ENCODE measurements at places on chromosomes 6 and 20. TPM values are rescaled to one million over a fixed set of nuclear protein-coding genes. Genes with fewer than 3 reads are reported as not detected.

- H3K4me1 ChIP-seq: peaks cover 14% of the 10 kb centered on the region
- H3K27me3 ChIP-seq: peaks cover 3% of the 10 kb centered on the region
- DNase-seq: no peak
- peak overlapping the region; percentile 80 for H3K27ac ChIP-seq
- H3K4me3 ChIP-seq: peak overlapping the region; percentile 22
These were observed 4.4 kb upstream of the MYLIP start for GRCh38 chr6:16124198-16125180.

PTCHD4 gene
- total RNA-seq: 3.6 TPM

GRCh38 chr6:155708100-155708499, 252.5 kb upstream of the NOX3 start:
- H3K36me3 ChIP-seq: no peaks in the 10 kb centered on the region
- H3K4me1 ChIP-seq: no peaks in the 10 kb centered on the region
- no peak overlapping the region for H3K4me3 ChIP-seq
- H3K27ac ChIP-seq: no peak overlapping the region

PLEKHG1 gene
- 7.3 TPM for total RNA-seq

TULP4 gene
- total RNA-seq: 406 TPM

- H3K36me3 ChIP-seq: no peaks in the 10 kb centered on the region
- H3K27me3 ChIP-seq: peaks cover 4% of the 10 kb centered on the region
These were observed 38.4 kb downstream of the ZMYND8 start for GRCh38 chr20:47318027-47318585.

DNA sequence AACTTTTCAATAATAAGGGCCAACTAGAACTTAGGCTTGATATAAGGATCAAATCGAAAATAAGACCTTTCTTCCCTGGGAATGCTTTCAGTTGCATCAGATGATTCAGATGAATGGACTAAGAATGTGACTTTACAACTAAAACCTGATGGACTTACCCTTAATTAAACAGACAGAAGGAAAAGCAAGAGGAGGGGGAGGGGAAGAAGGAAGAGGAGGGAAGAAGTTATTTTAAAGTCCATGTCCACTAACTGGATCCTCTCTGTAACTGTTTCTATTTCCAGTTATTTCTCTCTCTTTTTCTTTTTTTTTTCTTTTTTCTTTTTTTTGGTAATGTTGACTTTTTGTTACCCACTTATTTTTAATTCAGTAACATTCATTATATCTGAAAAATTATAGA, 486.0 kb downstream of the MAFB start:
- no peak for DNase-seq
- H3K27ac ChIP-seq: no peak overlapping the region
- no peaks in the 10 kb centered on the region for H3K36me3 ChIP-seq
- peaks cover 2% of the 10 kb centered on the region for H3K27me3 ChIP-seq
- H3K4me3 ChIP-seq: no peak overlapping the region

TTK gene
- 6.3 TPM for total RNA-seq

DNA sequence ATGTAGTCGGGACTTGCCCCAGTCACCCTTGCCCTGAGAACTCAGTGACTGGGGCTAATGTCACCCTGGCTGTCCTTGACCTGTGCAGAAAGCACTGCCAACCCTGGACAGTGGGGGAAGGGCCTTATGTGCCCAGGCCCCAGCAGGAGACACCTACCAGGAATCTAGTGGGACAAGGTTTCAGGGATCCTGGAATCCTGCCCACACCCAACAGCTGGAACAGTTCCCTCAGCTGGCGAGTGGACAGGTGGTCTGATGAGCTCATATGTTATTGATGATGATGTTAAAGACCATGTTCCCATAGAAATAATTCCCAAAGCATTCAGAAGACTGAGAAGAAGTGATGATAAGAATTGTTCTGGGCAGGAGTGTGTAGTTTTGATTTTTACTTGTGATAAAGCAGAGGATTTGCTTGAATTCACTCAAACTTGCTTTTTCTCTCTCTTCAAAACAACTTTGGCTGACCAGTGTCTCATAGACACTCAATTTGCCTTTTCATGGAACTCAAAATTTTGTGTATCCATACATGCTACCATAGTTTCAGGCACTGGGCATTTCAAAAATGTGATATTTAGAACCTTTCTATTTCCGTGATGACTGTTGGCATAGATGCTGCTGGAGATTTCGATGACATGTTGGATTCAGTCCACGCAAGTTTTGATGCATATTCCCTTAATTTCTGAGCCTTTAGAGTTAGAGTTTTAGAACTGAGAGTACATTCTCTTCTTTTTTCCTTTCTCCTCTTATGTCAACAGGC, 79.3 kb downstream of the SLC22A3 start:
- H3K36me3 ChIP-seq: no peaks in the 10 kb centered on the region
- H3K4me1 ChIP-seq: peaks cover 14% of the 10 kb centered on the region
- DNase-seq: no peak
- no peak overlapping the region for H3K4me3 ChIP-seq

DNA sequence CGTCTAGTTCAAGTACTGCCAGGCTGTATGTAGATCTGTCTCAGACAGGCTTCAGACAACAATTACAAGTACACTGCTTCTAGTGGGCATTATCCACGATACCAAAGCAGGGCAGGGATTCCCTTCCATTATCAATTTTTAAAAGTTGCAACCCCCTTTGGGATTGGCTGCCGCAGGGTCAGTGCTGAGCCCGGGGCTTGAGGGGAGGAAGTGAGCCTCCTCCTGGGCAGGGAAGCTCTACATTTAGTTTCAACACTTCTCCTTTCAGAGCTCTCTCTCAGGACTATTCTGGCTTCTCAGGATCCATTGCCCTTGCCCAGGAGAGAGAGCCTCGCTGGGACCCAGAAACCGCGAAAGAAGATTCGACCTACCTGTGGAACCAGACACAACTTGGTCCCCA, 1.5 kb downstream of the HTR1B start:
- H3K4me3 ChIP-seq: peak overlapping the region; percentile 98
- H3K27ac ChIP-seq: no peak overlapping the region
- no peak for DNase-seq
- peaks cover 35% of the 10 kb centered on the region for H3K4me1 ChIP-seq
- H3K27me3 ChIP-seq: peaks cover 16% of the 10 kb centered on the region
- no peaks in the 10 kb centered on the region for H3K36me3 ChIP-seq

SIRPA gene
- total RNA-seq: 0.34 TPM

TRIM39 gene
- total RNA-seq: 14.0 TPM

DEFB124 gene
- total RNA-seq: not detected

- H3K4me3 ChIP-seq: peak overlapping the region; percentile 78
- H3K4me1 ChIP-seq: peaks cover 54% of the 10 kb centered on the region
- H3K27me3 ChIP-seq: peaks cover 5% of the 10 kb centered on the region
- peaks cover 3% of the 10 kb centered on the region for H3K36me3 ChIP-seq
- DNase-seq: no peak
- peak overlapping the region; percentile 97 for H3K27ac ChIP-seq
These were observed 142.0 kb upstream of the ZNF217 start for GRCh38 chr20:53735536-53736050.

DNA sequence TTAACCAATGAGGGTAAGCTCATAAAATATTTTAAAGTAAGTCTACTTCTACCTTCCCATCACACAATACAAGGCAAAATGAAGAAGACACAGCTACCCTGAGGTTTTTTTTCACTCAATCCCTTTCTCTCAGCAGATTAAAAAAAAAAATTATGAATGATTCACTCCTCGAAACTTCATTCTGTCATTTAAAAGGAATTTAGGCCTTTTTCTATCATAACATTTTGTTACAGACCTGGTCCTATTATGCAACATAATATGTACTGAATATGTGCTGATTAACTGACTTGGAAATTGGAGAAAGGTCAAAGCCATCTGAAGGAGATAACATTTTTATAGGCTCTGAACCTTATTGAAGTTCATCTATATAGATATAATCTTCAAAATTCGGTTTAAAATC, 45.5 kb downstream of the PRL start:
- H3K4me3 ChIP-seq: no peak overlapping the region
- peaks cover 42% of the 10 kb centered on the region for H3K4me1 ChIP-seq
- H3K36me3 ChIP-seq: no peaks in the 10 kb centered on the region
- H3K27ac ChIP-seq: no peak overlapping the region
- H3K27me3 ChIP-seq: no peaks in the 10 kb centered on the region

GRCh38 chr6:130138909-130139242, 83.9 kb downstream of the SAMD3 start:
- no peak overlapping the region for H3K27ac ChIP-seq
- H3K4me1 ChIP-seq: peaks cover 2% of the 10 kb centered on the region
- no peaks in the 10 kb centered on the region for H3K27me3 ChIP-seq
- H3K36me3 ChIP-seq: no peaks in the 10 kb centered on the region

DNA sequence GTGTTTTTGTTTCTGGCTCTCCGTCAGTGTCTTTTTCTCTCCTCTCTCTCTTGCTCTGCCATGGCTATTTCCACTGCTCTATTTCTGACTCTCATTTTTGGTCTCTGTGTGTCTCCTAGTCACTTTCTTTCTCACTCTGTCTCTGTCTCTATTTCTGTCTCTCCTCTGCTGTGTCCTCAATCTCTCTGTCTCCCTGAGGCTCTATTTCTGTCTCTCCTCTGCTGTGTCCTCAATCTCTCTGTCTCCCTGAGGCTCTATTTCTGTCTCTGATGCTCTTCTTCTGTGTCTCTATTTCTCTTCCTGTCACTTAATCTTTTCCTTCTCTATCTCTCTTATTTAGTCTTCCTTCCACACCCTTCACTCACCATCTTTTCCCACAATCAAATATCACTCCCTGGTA, 8.4 kb downstream of the PRSS16 start:
- no peaks in the 10 kb centered on the region for H3K4me1 ChIP-seq
- H3K36me3 ChIP-seq: no peaks in the 10 kb centered on the region
- peaks cover 2% of the 10 kb centered on the region for H3K27me3 ChIP-seq
- DNase-seq: no peak
- H3K4me3 ChIP-seq: no peak overlapping the region

OR2J3 gene
- total RNA-seq: not detected

HAO1 gene
- total RNA-seq: not detected

DNA sequence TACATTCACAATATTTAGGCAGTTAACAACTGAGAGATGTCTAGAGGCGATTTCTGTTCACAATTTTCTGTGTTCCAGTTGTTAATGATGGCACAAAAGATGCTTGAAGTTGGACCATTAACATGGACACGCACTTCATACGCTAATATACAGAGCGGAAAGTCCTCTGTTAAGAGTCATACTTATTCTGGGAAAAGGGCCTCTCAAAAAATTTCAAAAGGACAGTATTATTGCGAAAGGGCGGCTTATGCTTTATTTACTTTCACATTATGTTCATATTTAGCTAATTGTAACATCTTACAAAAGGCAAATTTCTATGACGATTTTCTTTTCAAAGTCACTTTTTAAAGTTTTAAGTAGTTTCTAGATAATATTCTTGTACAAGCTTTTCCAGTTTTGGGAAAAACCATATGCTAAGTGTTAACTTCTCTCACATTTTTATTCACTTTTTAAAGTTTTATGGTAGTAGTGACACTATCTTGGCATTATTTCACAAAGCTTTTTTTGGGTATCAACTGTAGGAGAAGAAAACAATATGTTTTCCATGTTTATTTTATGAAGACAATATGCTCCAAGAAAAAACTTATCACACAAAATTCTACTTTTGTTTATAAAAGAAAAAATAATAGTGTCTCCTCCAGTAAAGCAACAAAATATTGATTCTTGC, 62.3 kb downstream of the MAP7 start:
- no peak overlapping the region for H3K27ac ChIP-seq
- H3K36me3 ChIP-seq: no peaks in the 10 kb centered on the region
- DNase-seq: no peak
- H3K27me3 ChIP-seq: no peaks in the 10 kb centered on the region

- H3K4me3 ChIP-seq: no peak overlapping the region
- H3K27ac ChIP-seq: no peak overlapping the region
These were observed 64.9 kb downstream of the RNF182 start for GRCh38 chr6:13989496-13990144.

- H3K27ac ChIP-seq: no peak overlapping the region
- no peaks in the 10 kb centered on the region for H3K36me3 ChIP-seq
- DNase-seq: no peak
These were observed 43.3 kb downstream of the TMEM170B start for GRCh38 chr6:11580686-11581405.

- H3K36me3 ChIP-seq: no peaks in the 10 kb centered on the region
- H3K27me3 ChIP-seq: no peaks in the 10 kb centered on the region
- H3K4me3 ChIP-seq: no peak overlapping the region
- H3K4me1 ChIP-seq: peaks cover 9% of the 10 kb centered on the region
These were observed 27.4 kb downstream of the TBC1D7 start for GRCh38 chr6:13300643-13301590.

KIF25 gene
- not detected for total RNA-seq

BACH2 gene
- 96.4 TPM for total RNA-seq

TNXB gene
- total RNA-seq: 6.0 TPM

AIF1 gene
- total RNA-seq: not detected

CARMIL1 gene
- 4.8 TPM for total RNA-seq

- no peak for DNase-seq
- H3K27ac ChIP-seq: no peak overlapping the region
- H3K4me1 ChIP-seq: peaks cover 2% of the 10 kb centered on the region
- no peak overlapping the region for H3K4me3 ChIP-seq
These were observed 4.7 kb downstream of the CCN2 start for GRCh38 chr6:131946404-131946991.

SNAI1 gene
- 3.9 TPM for total RNA-seq

- no peak overlapping the region for H3K4me3 ChIP-seq
- DNase-seq: no peak
- no peaks in the 10 kb centered on the region for H3K4me1 ChIP-seq
These were observed 13.9 kb downstream of the CCN2 start for GRCh38 chr6:131937226-131937625.

GRCh38 chr6:54903884-54904283, 57.3 kb downstream of the FAM83B start:
- H3K36me3 ChIP-seq: no peaks in the 10 kb centered on the region
- no peaks in the 10 kb centered on the region for H3K27me3 ChIP-seq
- peaks cover 6% of the 10 kb centered on the region for H3K4me1 ChIP-seq
- H3K4me3 ChIP-seq: no peak overlapping the region

DNA sequence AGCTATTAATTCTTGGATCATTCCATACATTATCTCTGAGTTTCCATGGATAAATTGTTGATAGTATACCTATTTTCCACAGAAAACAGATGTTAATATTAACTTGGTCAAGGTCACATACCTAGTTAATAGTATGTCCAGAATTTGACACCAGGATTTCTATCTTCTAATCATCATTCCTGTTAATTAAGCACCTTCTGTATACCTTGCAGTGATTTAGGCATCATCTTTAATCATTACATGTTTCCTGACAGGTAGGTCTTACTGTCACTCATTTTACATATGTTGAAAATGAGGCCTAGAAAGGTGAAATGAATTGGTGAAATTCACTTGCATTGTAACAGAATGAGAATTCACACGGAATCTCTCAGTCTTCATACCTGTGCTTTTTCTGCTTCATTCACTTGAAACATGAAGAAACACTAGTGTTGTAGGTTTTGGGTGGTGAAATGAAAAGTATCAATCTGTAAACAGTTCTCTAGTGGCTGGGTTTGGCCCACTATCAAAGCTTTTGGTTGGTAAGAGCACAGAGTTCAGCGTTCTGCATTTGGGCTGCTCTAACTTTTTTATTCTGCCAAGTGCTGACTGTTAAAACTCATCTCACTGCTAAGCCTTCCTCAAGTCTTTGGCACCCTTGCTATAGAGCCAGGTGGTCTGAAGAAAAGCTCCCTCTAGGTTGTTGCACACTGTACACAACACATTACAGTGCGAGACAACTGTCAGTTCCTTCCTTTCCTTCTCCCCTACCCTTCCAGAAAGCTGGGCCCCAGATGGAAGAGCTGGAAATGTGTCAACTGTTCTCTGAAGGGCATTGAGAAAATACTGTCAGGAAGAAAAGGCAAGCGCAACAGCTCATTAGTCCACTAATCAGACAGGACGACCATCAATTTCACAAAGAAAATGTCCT, 57.8 kb upstream of the C20orf144 start:
- H3K27me3 ChIP-seq: no peaks in the 10 kb centered on the region
- no peak for DNase-seq
- no peak overlapping the region for H3K4me3 ChIP-seq
- H3K36me3 ChIP-seq: no peaks in the 10 kb centered on the region
- H3K4me1 ChIP-seq: peaks cover 10% of the 10 kb centered on the region

TREM1 gene
- total RNA-seq: not detected

GRCh38 chr6:136736281-136736960, 55.9 kb downstream of the MAP3K5 start:
- no peaks in the 10 kb centered on the region for H3K36me3 ChIP-seq
- no peak for DNase-seq
- no peak overlapping the region for H3K4me3 ChIP-seq

All from glutamatergic neuron (in vitro differentiated cells).